ENCODE measurements at places on chromosomes 2 and 18. TPM values are rescaled to one million over a fixed set of nuclear protein-coding genes. Genes with fewer than 3 reads are reported as not detected.

Gene CHRNA1
- 2.5 TPM for total RNA-seq

Gene SKOR2
- total RNA-seq: not detected

Gene ACOXL
- total RNA-seq: 0.36 TPM

Gene GBX2
- not detected for total RNA-seq

Gene SLC30A3
- not detected for total RNA-seq

Gene SMAD2
- 108 TPM for total RNA-seq

Gene POTEE
- total RNA-seq: 9.6 TPM

Gene HRH4
- total RNA-seq: not detected

Gene CHRND
- total RNA-seq: not detected

Gene COLEC12
- total RNA-seq: 23.2 TPM

Gene ALK
- total RNA-seq: 0.27 TPM

Gene NOL4
- 2.0 TPM for total RNA-seq

DNA sequence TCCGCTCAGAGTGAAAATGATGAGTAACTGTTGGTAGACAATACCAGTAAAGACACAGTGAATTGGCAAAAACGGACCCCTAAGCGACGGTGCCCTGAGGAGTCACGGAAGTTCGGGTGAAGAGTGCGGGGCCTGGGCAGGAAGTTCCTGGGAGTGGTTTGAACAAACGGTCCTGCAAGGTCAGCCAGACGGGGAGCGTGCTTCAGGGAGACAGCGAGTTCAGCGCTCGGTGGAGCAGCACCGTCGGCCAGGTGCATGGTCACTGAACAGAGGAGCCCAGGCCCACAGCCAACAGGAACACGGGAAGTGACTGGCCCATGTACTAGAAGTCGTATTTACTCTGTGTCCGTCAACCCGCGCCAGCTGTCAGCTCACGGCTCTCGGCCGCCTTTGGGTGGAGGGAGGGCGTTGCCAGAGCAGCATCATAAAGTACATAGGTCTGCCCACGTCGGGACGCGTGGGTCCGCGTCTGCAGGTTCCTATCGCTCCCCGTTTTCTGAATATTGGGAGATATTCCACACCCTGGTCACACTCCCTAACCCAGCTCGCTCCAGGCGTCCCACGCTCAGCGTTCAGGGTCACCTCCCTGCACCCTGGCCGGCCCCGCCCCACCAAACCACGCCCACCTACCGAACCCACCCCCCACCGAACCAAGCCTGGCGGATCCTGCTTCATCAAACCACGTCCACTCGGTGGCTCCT, 75.6 kb upstream of the UXS1 start:
- no peak overlapping the region for H3K27ac ChIP-seq
- no peak for DNase-seq

- H3K36me3 ChIP-seq: no peaks in the 10 kb centered on the region
- no peak for DNase-seq
- no peaks in the 10 kb centered on the region for H3K27me3 ChIP-seq
- no peaks in the 10 kb centered on the region for H3K4me1 ChIP-seq
Measured at GRCh38 chr2:198756166-198756565, 701.6 kb downstream of the SATB2 start.

DNA sequence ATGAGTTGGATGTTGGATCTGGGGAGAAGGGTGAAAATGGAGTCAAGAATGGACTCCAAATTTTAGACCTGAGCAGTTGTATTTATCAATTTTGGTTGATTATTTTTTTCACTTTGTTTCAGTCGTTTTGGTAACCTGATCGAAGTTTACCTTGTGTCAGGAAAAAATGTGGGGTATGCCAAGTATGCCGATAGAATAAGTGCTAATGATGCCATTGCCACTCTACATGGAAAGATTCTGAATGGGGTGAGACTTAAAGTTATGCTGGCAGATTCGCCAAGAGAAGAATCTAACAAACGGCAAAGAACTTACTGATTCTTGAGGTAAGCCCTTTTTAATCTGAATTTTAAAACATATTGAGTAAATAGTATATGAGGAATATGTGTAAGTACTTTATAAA, 13.6 kb downstream of the RBM45 start:
- no peak overlapping the region for H3K4me3 ChIP-seq
- no peak for DNase-seq
- H3K4me1 ChIP-seq: no peaks in the 10 kb centered on the region
- H3K36me3 ChIP-seq: no peaks in the 10 kb centered on the region
- H3K27me3 ChIP-seq: no peaks in the 10 kb centered on the region
- no peak overlapping the region for H3K27ac ChIP-seq

DNA sequence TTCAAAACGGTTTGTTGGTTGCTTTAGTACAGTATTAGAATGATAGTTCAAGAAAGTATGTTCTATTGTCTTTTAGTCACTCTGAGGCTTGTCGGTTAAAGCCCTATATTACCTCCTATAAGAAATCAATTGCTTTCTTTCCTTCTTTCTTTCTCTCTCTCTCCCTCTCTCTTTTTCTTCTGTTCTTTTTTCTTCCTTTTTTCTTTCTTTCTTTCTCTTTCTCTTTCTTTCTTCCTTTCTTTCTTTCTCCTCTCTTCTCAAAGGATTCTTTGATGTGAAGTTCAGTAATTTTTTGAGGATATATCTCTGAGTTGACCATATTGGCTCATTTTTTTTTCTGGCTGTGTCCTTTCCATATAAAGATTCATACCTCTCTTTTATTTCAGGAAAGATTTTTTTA, 249.4 kb downstream of the SRBD1 start:
- H3K4me3 ChIP-seq: no peak overlapping the region
- H3K36me3 ChIP-seq: no peaks in the 10 kb centered on the region
- DNase-seq: no peak
- no peaks in the 10 kb centered on the region for H3K27me3 ChIP-seq
- no peak overlapping the region for H3K27ac ChIP-seq
- H3K4me1 ChIP-seq: peaks cover 7% of the 10 kb centered on the region

- H3K27me3 ChIP-seq: no peaks in the 10 kb centered on the region
- H3K4me3 ChIP-seq: no peak overlapping the region
- H3K4me1 ChIP-seq: no peaks in the 10 kb centered on the region
- DNase-seq: no peak
- no peaks in the 10 kb centered on the region for H3K36me3 ChIP-seq
- no peak overlapping the region for H3K27ac ChIP-seq
Measured at GRCh38 chr2:9071584-9072124, 68.2 kb upstream of the MBOAT2 start.

DNA sequence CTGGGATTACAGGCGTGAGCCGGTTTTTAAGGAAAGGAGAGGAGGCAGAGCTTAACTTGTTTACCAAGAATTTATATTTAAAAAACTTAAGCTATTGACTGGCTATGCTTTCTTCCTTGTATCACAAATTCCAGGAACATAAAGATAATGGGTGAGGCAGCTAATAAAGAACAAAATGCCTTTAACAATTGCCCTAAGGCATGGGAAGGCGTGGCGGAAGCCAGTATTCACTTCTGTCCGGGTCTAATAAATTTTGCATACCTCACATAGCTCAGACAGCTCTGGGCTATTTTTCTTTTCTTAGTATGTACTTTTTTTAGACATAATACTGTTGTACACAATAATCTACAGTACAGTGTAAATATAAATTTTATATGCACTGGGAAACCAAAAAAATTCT, 1.0 kb upstream of the LDAH start:
- H3K4me3 ChIP-seq: no peak overlapping the region
- no peak overlapping the region for H3K27ac ChIP-seq
- no peak for DNase-seq
- no peaks in the 10 kb centered on the region for H3K27me3 ChIP-seq

DNA sequence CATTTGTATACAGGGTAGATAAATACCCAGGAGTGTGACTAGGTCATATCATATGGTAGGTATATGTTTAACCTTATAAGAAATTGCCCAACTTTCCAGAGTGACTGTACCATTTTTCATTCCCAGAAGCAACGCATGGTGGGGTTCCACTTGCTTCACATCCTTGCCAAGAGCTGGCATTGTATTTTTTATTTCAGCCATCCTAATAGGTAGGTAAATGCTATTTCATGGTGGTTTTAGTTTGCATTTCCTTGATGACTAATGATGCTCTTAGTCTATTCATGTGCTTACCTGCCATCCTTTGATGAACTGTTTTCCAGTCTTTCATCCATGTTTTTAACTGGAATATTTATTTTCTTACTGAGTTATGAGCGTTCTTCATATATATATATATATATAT, 51.9 kb downstream of the MAP4K3 start:
- no peaks in the 10 kb centered on the region for H3K36me3 ChIP-seq
- no peak overlapping the region for H3K4me3 ChIP-seq
- peaks cover 6% of the 10 kb centered on the region for H3K4me1 ChIP-seq
- DNase-seq: no peak

- H3K27me3 ChIP-seq: no peaks in the 10 kb centered on the region
- no peaks in the 10 kb centered on the region for H3K4me1 ChIP-seq
- H3K36me3 ChIP-seq: no peaks in the 10 kb centered on the region
- no peak overlapping the region for H3K27ac ChIP-seq
Measured at GRCh38 chr2:127623388-127624319, 22.3 kb upstream of the GPR17 start.

GRCh38 chr18:72181241-72181764, 362.8 kb downstream of the CBLN2 start:
- H3K36me3 ChIP-seq: no peaks in the 10 kb centered on the region
- H3K4me3 ChIP-seq: no peak overlapping the region
- no peaks in the 10 kb centered on the region for H3K4me1 ChIP-seq
- H3K27me3 ChIP-seq: no peaks in the 10 kb centered on the region
- no peak for DNase-seq

DNA sequence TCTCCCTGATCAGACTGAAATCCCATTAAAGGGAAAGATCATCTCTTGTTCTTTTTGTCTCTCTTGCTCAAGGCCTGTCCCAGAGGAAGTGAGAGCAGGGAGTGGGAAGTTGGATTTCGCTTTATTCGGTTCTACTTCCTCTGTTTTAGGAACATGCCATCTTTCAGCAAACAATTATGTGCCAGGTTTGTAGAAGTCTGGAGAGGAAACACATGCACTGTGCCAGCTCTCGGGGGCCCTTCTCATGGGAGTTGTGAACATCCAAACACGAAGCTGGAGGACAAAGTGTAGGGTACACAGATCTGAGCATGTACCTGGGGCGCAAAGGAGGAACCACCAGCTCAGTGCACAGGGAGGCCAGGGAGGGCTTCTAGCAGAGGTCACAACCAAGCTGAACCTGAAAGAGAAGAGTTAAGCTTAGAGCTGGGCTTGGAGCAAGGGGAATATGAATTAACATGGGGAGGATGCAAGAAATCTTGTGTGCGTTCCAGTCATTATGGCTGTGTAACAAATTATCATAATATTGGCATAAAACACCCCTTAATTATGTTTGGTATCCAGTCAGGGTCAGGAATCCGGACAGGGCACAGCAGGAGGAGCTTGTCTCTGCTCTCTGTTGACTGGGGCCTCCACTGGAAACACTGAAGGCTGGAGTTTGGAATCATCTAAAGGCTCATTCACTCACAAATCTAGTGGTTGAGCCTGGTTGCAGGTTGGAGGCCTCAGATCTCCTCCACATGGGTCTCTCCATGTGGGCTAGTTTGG, 128.6 kb downstream of the ZFP36L2 start:
- H3K36me3 ChIP-seq: no peaks in the 10 kb centered on the region
- H3K4me3 ChIP-seq: no peak overlapping the region
- peaks cover 26% of the 10 kb centered on the region for H3K4me1 ChIP-seq
- H3K27ac ChIP-seq: no peak overlapping the region
- no peaks in the 10 kb centered on the region for H3K27me3 ChIP-seq
- DNase-seq: no peak

DNA sequence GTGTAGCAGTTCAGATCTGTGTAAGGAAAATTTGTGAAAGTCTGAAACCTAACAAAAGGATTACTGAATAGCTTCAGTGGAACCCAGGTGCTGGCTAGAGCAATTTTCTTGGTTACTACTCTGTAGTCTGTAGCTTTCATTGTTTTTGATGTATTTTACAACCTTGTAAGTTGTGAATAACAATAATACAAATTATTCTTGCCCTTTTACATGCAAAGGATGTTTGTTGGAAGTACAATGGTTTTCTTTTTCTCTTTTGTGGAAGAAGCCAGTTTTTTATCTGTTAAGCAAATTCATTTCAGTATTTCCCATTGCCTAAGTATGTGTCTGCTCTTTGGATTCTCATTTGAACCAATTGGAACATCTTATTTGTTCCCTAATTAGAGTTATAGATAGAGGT, 10.2 kb downstream of the LCLAT1 start:
- H3K27me3 ChIP-seq: no peaks in the 10 kb centered on the region
- no peak for DNase-seq
- peak overlapping the region; percentile 18 for H3K27ac ChIP-seq
- no peaks in the 10 kb centered on the region for H3K36me3 ChIP-seq
- H3K4me1 ChIP-seq: peaks cover 14% of the 10 kb centered on the region

DNA sequence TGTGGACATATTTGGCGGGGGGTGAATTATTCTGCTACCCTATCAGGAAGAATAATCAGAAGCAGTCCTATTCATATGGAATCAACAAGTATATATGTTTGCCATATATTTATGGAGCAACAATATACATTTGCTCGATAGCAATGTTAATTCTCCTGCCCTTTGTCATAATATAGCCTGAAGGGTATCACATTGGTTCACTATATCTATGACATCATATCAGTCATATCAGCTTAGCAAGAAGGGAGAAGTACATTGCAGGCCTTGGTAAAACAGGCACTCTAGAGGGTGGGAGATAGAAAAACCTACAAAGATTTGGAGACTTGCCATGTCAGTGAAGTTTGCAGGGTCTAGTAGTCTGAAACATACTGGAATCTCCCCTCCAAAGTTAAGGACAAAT, 128.4 kb downstream of the ATL2 start:
- no peak for DNase-seq
- H3K27ac ChIP-seq: no peak overlapping the region
- no peak overlapping the region for H3K4me3 ChIP-seq
- no peaks in the 10 kb centered on the region for H3K36me3 ChIP-seq
- H3K4me1 ChIP-seq: no peaks in the 10 kb centered on the region

DNA sequence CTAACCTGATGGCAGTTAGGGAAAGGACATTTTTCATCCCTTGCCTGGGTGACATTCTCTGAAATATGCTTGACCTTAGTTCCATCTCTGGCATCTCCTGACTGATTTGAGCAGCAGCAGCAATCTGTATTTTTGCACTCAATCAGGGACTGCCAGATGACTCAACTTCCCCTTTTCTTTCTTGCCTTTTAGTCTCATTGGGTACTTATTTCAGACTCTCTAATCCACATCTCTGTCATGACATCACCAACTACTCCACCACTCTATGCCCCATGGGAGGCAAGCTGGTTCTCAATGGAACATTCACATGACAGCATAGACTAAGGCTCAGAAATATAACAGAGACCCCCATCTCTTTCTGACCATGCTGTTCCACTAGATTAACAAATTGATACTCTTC, 254.2 kb downstream of the RIT2 start:
- no peak overlapping the region for H3K4me3 ChIP-seq
- no peak overlapping the region for H3K27ac ChIP-seq
- no peak for DNase-seq
- H3K36me3 ChIP-seq: no peaks in the 10 kb centered on the region
- no peaks in the 10 kb centered on the region for H3K27me3 ChIP-seq

- no peak for DNase-seq
- H3K27me3 ChIP-seq: no peaks in the 10 kb centered on the region
- no peak overlapping the region for H3K4me3 ChIP-seq
- no peak overlapping the region for H3K27ac ChIP-seq
Measured at GRCh38 chr2:14513903-14514302, 118.6 kb upstream of the LRATD1 start.

GRCh38 chr18:4017480-4017879, 437.6 kb downstream of the DLGAP1 start:
- H3K27ac ChIP-seq: no peak overlapping the region
- no peaks in the 10 kb centered on the region for H3K4me1 ChIP-seq
- H3K27me3 ChIP-seq: no peaks in the 10 kb centered on the region
- peak; percentile 45 for DNase-seq
- H3K36me3 ChIP-seq: no peaks in the 10 kb centered on the region

- peaks cover 4% of the 10 kb centered on the region for H3K4me1 ChIP-seq
- no peak overlapping the region for H3K4me3 ChIP-seq
- no peak for DNase-seq
- H3K27ac ChIP-seq: no peak overlapping the region
Measured at GRCh38 chr2:15045054-15045453, 412.5 kb downstream of the LRATD1 start.
